ENCODE measurements at places on chromosomes 11 and 22.

GRCh38 chr11:106424111-106424510 lies 346.6 kb downstream of the AASDHPPT start:
- DNase-seq: no peak

DNA sequence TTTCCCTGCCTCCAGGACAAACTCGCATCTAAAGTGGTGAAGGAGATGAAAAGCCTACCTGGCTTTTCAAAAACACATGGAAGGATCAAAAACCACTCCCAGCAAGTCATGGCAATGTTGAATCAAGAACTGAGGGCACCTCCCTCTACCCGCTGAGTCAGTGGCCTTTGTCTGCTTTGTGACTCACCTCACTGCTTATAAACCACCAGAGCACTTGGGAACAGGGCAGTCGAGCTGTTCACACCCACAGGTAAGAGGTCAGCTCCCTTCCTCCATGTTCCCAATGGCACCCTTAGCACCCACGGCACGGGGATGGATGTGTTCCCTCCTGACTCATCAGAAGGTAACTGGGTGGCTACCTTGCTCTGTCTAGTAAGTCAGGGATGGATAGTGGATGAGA lies 21.7 kb downstream of the TENM4 start:
- DNase-seq: no peak

GRCh38 chr11:97656356-97656755 lies 1266.5 kb downstream of the JRKL start:
- DNase-seq: no peak

- DNase-seq: no peak
Observed at GRCh38 chr11:60951606-60951903, 421 bp downstream of the SLC15A3 start.

DNA sequence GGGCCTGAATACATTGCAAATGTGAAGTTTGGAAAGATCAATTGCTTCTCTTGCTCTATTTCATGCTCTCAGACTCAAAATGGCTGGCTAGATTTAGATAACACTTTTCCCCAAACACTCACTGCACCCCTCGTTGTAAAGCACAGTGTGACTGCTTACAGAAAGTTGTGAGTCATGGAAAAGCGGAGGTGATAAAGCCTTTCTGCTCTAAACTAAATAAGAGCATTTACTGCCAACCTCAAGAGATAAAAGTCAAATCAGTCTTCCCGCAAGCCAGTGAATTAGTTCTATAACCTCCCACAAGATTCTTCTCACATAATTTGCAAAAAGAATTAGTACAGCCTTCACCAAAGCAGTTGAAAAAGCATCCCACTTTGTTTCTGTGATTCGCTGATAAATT lies 168.7 kb downstream of the WT1 start:
- no peak for DNase-seq

DNA sequence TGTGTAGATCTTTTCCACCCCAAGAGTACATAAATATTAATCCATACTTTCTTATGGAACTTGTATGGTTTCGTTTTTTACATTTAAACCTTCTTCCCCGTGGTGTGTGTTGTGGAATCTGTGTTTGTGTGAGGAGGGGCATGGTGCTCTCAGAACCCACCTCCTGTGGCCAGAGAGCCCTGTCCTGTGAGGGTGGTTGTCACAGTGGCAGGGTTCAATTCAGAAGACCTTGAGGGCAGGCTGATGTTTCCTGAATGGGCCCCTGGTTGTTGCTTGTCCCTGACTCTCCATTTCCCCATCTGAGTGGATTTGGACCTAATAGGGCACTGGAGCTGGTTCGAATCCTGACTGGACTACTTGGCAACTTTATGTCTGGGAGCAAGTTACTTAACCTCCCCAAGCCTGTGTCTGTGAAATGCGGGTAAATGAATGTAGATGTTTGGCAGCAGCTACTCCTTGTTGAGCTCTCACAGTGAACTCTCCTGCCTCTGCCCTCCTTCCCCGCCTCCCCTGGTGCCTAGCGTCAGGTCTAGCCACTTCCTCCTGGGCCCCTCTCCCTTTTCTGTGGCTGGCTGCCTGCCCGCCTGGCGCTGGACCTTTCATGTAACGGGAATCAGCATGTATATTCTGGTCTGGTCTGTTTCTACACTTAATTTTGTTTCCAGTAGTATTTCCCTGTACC lies 7.3 kb downstream of the NEAT1 start:
- peak; percentile 36 for DNase-seq

- DNase-seq: no peak
Observed at GRCh38 chr11:81286550-81286949, 1447.1 kb downstream of the FAM181B start.

All from stimulated activated CD4-positive, alpha-beta T cell treated with anti-CD3 and anti-CD28 coated beads, Interleukin-1b, Interleukin-23, amount 100 ng/mL, for 48 hours (primary cell).